ENCODE measurements at places on chromosomes 2 and 18.

- DNase-seq: no peak
Observed at GRCh38 chr2:222869252-222869560, 8.4 kb downstream of the ACSL3 start.

DNA sequence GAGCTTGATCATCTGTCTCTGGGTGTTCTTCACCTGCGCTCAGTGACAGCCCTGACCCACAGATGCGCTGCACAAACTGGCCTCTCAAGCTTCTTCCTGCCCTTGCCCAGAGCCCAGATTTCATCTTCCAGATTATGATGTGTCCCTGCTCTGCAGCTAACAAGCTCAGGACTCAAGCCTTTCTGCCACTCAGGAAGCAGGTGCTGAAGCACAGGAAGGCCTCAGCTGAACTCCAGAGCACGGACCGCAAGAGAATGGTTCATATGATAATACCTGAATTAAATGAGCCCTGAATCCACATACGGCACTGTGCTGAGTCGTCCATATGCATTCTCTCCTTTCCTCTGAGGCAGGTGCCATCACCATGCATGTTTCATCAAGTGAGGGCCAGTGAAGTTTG lies 3.8 kb downstream of the CD207 start:
- DNase-seq: no peak

- DNase-seq: no peak
Observed at GRCh38 chr2:170054997-170055396, 123.0 kb upstream of the MYO3B start.

GRCh38 chr2:25409468-25409867 lies 67.7 kb upstream of the DNMT3A start:
- no peak for DNase-seq

Data from CD4-positive, alpha-beta T cell treated with Interleukin-15 for 4 hours (primary cell).